ENCODE measurements at places on chromosomes 1 and 21.

DNA sequence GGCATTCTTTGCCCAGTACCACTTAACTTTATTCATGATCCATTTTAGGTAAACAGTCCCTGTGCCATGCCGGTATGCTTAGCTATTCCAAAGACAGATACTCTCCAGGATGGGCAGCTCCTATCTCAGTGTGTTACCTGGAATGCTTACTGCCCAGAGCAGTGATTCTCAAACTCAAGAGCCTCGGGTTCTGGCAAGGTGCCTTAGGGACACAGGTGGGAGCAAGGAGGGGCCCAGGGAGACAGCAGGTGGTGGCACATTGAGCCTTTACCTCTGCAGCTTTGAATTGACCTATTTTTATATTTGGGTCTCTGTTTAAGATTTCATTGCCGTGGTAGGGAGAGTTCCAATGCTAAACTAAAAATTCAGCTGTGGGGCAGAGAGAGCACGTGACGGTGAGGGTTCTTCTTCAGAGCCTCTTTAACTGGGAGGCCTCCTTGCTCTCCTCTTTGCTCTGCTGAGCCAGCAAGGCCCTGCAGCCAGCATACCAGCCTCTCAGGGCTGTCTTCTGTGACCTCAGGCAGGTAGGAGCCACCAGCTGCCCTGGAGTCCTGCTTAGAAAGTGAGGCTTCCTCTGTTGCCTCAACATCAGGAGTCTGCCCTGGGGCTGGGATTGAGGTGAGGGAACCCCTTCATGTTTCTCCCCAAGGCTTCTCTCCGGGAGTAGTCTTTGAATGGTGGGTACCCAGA lies 20.2 kb downstream of the PHGDH start:
- DNase-seq: no peak

- no peak for DNase-seq
Observed at GRCh38 chr1:27551953-27552312, 52.0 kb downstream of the AHDC1 start.

- DNase-seq: no peak
Observed at GRCh38 chr1:212683357-212683722, 16.3 kb downstream of the BATF3 start.

DNA sequence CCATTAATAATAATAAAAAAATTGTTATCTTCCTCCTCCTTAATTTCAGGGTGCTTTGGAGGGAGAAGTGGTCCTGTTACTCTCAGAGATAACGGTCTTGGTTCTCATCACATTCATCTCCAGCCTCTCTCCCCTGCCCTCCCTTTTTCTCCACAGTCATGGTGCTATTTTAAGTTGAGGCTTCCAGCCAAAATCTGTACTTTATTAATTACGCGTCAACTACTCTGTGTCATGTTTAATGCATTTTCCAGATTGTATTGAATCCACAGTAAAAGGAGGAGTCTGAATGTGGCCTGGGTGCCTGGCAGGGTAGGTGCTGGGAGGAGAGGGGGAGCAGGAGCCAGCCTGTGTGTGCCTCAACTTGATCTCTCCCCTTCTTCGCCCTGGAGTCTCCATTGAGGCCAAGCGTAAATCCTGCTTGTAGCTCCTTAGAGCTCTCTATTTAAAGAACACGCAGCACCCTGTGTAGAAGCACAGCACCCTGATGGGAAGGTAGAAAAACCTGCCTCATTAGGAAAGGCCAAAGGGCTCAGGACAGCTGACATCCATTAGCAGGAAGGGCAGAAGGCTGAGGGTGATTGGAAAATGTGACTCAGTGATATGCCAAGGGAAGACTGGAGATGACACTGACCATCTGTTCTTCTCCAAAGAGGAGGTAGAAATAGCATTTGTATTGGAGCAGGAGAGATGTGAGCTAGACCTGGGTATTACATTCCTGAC lies 82.4 kb downstream of the PLXNA2 start:
- DNase-seq: no peak

GRCh38 chr1:193181985-193182384 lies 4.4 kb downstream of the B3GALT2 start:
- no peak for DNase-seq
